ENCODE measurements at places on chromosomes 5 and 9.

DNA sequence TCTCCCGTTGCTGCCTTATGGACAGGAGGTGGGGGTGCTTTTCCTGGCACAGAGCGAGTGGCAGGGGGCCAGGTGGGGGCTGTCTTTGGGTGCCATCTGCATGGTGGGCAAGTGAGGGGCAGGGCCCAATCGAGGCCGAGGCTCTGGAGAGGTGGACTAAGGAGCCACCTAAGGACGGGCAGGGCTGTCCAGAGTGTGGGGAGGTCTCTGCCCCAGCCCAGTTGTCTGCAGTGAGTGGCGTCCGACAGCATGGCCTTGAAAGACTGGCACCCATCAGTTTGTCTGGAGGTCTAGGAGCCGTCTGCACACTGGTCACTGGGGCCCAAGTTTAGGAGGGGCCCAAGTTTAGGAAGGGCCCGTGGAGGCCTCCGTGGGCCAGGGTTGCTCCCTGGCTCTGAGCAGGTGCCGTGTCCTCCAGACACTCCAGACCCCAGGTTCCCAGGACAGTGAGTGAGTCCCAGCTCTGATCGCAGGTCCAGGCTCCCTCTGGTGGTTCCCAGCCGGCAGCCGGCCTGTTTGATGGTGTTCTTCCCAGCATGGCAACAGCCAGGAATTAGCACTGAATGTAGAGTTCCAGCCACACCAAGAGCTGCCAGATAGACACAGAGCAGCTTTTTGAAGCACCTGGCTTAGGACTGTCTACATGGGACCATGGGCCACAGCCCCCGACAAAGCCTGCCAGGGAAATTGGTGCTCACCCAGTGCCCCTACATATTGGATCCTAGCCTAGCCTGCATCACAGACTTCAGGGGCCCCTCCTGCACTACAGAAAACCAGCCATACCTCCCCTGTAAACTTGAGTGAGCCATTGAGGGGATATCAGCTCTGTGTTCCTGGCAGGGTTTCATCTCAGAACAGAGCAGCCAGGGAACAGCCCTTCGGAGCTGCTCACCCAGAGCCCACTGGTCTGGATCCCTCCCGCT lies 120.9 kb downstream of the WNK2 start:
- no peak for DNase-seq

- no peak for DNase-seq
Observed at GRCh38 chr9:33164138-33164809, 2.9 kb downstream of the B4GALT1 start.

DNA sequence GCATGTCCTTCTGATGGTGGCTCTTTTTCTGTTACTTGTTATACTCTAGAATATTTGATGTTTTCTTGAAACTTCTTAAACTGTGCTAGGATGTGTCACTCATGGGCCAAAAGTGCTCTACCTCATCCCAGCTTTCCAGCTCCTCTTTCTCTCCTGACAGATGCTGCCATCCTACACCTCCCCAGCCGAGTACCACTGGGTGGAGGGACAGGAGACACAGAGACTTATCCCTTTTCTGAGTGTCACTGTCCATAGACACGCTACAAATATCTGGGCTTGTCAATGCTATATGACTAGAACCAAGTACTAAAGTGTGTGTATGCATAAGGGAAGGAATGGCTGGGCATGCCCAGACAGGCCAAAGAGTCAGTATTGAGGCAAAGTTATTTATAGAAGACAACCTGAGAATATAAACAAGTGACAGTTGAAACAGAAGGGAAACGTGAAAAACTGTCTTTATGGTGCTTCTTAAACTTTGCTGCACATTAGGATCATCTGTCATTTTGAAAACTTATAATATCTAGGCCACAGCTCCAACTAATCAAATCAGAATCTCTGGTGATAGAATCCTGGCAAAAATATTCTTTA lies 188.0 kb downstream of the CARTPT start:
- no peak for DNase-seq

GRCh38 chr9:78006734-78007133 lies 24.9 kb downstream of the GNAQ start:
- DNase-seq: no peak

GRCh38 chr9:123925161-123925560 lies 4.8 kb downstream of the DENND1A start:
- no peak for DNase-seq

- DNase-seq: no peak
Observed at GRCh38 chr9:119284118-119284517, 85.1 kb downstream of the BRINP1 start.

DNA sequence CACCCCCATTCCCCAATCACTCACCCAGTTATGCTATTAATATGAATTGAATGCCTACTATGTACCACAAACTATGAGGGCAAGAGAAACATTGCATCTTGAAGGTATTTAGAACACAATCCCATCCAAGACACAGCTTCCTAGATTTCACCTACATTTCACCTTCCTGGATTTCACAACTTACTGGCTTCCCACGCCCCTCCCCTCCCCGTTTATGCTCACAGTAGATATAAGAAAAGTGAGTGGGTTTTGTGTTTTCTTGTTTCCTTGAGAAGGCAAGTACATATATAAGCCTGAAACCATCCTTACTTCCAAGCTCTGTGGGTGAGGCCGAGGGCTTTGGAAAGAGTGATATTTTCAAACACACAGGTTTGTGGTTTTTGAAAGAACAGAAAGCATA lies 465.0 kb downstream of the BNC2 start:
- no peak for DNase-seq

- no peak for DNase-seq
Observed at GRCh38 chr9:14383294-14383693, 69.4 kb upstream of the NFIB start.

DNA sequence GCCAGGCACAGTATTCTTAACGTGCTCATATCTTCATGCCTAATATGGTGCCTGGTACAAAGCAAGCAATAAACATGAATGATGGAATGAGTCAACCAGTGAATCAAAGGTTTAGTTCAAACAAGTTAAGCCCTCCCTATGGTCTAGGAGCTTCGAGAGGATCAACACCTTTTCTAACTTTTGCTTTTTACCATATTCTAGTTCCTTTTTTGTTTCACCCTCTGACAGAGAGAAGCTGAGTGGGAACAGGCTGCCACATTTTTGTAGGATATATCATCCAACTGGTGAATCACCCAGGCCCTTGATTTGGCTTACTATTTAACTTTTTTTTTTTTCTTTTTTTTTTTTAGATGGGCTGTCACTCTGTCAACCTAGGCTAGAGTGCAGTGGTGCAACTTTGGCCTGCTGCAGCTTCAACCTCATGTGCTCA lies 39.3 kb upstream of the TNC start:
- no peak for DNase-seq

DNA sequence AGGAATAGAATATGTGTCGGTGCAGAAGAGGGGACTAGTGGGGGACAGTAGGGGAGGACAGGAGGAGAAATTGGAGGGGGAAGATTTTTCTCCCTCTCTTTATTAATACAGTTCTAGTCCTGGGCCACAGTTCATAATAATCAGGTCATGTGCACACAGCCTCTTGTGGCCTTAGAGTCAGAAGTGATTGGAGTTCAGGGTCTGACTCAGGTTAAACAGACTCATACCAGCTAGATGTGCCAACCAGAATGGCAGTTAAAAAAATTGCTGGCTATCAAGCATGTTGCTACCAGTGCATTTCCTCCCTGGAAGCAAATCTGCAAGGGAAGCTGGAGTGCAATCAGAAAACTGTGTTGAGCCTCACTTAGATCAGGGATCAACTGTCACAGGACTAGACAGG lies 132.7 kb upstream of the MAP1B start:
- DNase-seq: no peak

- DNase-seq: no peak
Observed at GRCh38 chr9:69170231-69170630, 3.8 kb upstream of the TJP2 start.

- DNase-seq: no peak
Observed at GRCh38 chr5:172660974-172661373, 19.9 kb downstream of the NEURL1B start.

DNA sequence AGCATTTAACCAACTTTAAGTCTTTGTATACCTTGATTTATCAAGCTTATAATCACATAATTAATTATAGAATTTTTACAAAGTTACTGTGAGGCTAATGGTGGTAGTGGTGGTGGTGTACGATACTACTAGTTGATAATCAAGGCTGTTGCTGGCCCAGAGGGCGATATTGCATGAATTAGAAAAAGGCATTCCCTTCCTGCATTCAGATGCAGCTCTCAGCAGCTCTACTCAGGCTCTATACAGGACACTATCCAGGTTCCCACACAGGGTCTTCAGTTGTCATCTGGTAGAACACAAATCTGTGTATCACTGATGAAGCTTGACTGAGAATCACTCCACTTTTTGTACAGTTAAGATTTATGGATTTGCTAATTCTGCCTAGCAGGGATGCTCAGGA lies 562.8 kb upstream of the C9orf72 start:
- no peak for DNase-seq

GRCh38 chr5:178564811-178565550 lies 25.2 kb downstream of the COL23A1 start:
- DNase-seq: no peak

DNA sequence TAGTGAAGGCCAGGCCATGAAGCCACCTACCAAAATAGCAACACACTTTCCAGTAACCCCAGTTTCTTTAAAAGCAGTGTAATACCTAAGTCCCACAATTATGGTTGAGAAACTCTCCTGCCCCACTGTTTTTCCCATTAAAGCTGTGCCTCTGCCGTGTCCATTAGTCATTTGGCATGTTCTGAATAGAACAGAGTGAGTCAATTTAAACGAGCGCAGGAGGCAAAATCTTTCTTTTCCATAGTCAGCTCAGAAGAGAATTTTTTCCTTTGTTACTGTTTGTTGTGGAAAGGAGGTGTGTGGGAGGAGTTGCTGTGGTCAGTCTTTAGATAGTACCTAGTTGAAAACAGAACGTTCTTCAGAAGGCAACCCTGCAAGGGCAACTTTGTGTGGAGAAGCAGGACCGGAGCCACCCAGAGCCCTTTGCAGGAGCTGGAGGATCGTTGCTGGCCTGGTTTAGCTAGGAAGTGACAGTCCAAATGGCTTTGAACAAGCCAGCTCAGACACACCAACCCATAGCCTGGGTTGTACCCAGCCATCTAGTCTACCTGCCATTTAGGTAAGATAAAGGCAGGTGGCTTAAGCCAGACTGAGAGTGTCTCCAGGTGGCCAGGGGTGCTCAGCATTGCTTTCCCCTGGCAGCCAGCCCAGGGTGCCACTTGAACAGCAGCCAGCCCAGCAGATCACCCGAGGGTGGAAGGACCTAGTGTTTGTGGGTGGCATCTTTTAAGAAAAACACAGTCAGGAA lies 30.4 kb downstream of the GADD45G start:
- DNase-seq: no peak

- DNase-seq: no peak
Observed at GRCh38 chr9:69882998-69883565, 62.5 kb downstream of the CFAP95 start.

DNA sequence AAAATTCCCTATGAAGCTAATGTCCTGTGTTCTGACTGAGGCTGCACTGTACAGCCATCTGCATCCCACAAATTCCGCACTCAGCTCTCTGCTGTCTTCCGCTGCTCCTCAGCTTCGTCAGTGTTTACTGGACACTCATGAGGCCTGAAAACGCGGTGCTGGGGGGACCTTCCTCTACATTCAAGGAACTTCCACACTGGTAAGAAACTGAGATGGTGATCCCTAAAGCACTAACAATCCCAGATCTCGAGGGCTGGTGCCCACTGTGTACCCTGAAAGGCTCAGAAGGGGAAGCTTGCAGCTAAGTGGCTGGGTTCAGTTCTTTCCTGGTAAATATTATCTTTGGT lies 117.9 kb downstream of the NRG2 start:
- DNase-seq: no peak

DNA sequence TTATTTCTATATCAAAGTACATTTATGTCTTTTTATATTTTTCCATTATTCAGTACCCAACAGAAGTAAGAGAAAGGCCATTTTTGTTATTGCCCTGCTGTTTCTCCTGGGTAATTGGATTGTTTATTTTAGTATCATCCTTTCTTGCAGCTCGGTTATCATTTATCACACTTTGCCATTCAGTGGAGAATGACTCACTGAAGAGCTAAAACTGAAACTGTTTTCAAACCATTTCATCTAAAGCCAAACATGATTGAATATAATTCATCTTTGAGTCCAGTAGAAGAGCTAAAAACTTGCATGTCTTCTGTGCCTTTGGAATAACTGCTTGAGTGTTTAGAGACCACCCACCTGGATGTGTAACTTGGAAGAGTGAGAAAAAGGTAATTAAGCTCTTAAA lies 139.5 kb upstream of the PRDM9 start:
- DNase-seq: no peak

DNA sequence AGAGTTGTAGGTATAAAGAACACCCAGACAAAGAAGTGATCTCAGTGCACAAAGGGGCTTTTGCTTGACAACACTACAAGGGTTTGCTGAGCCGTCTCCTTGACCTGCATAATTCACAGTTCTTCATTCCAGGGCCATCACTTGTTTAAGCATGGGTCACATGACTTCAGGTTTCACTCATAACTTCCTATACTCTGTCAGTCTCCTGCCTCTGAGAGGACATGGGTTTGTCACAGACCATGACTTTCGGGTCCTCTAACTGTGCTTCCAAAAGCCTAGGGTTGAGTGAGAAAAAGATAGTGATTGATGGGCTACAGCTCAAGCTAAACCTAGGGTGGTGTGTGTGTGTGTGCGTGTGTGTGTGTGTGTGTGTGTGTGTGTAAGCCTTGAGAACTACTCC lies 166.4 kb downstream of the CDH6 start:
- no peak for DNase-seq

- DNase-seq: no peak
Observed at GRCh38 chr5:127987354-127988145, 96.0 kb upstream of the SLC12A2 start.

Measured in stimulated activated CD8-positive, alpha-beta memory T cell treated with anti-CD3 and anti-CD28 coated beads, Interleukin-2, amount 100 ng/mL, for 1 hour (primary cell).